WERI-Rb-1 (cell line): ENCODE measurements at places on chromosomes 1 and 21.

DNA sequence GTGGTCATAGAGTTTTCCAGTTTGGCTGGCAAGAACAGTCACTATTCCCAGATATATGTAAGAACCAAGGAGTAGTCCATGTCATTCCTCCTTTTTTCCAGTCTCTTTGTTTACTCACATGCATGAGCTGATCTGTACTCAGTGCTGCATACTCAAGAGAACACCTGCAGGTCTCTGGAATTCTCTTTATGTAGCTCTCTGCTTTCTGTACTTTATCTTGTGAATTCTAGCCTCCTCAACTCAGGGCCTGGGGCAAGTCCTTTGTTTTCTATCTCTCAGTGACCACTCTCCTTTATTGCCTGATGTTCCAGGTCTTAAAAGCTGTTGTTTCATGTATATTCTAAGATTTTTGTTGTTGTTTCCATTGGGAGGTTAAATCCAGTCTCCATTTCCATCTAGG lies 478.9 kb downstream of the DPYD start:
- no peak for DNase-seq

- no peak for DNase-seq
Observed at GRCh38 chr1:8367571-8368194, 49.8 kb downstream of the SLC45A1 start.

GRCh38 chr1:48916130-48917069 lies 139.7 kb upstream of the BEND5 start:
- peak; percentile 58 for DNase-seq

DNA sequence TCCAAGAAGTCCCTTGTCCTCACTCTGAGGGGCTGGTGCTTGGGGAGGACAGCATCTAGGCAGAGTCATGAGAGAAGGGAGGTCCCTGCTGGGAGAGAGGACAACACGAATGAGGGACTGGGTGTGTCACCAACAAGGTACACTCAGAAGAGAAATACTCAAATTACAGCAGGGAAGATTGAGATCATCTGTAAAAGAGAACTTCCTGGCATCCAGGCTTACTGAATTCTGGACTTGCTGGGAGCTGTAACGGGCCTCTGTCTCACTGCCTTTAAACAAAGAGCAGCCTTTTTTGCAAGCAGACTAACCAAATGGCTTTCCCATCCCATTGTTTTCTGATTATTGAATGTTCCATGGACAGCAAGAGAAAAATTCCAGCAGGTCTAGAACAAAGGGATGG lies 195.7 kb upstream of the RAB4A start:
- DNase-seq = no peak

GRCh38 chr1:227136210-227136820 lies 182.0 kb downstream of the CDC42BPA start:
- DNase-seq = no peak

- no peak for DNase-seq
Observed at GRCh38 chr1:3164671-3165070, 95.7 kb downstream of the PRDM16 start.

GRCh38 chr1:200317236-200317635 lies 92.6 kb downstream of the ZNF281 start:
- DNase-seq = no peak

- DNase-seq = no peak
Observed at GRCh38 chr1:182600036-182600713, 4.0 kb downstream of the RGS16 start.

DNA sequence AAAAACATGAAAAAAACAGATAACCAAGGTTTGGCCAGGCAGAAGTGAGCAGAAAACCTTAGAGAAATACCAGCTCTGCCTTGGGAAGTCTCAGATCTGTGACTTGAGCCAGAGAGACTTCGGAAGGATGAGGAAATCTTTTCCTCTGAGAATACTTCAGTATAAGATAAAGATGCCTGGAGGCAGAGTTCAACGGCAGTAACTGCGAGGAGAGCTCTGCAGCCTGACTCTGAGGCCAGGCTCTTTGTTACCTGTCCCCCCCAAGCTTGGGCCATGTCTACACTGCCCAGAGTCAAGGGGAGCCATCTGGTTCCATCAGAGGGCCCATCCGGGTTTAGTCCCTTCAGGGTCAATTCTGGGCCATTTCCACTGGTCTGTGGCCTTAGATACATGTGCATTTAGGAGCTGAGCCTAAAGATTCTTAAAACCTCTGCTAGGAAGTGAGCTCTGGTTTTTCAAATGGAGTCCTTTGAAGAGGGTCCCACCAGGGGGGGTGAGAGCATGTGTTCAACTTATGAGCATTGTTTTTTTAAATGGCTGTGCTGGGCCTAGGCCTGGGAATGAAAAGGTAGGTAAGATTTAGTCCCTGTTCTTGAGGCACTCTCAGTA lies 8.7 kb downstream of the KIRREL1 start:
- DNase-seq = no peak

DNA sequence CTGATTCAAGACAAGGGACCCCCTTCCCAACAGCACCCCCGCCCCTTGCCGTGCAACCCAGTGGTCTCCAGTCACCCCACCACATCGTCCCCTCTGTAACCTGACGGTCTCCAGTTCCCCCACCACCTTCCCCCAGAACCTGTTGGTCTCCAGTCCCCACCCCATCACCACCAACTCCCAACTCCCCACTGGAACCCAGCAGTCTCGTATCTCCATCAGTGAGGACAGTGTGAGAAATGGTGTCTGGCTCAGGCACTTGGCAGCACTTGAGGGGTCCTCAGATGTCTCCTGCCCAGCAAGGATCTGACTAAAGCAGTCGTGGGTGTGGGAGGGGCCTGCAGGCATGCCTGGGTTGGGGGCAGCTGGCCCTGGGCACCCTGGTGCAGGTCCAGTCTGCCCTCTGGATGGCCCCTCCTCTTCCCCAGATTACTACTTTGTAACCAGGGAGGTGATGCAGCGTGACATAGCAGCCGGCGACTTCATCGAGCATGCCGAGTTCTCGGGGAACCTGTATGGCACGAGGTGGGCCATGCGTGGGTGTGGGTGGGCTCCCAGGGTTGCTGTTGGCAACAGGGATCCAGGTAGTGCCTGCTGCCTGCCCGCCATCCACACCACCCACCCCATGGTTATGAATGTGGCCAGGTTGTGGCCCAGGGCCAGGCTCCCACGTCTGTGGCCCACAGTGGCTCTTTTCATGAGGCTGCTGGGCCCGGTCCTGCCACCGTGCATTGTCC lies 3.1 kb upstream of the GJC2 start:
- DNase-seq = no peak

GRCh38 chr1:186236921-186237320 lies 138.1 kb downstream of the TPR start:
- DNase-seq = no peak

- no peak for DNase-seq
Observed at GRCh38 chr1:154661110-154661509, 53.1 kb upstream of the ADAR start.

DNA sequence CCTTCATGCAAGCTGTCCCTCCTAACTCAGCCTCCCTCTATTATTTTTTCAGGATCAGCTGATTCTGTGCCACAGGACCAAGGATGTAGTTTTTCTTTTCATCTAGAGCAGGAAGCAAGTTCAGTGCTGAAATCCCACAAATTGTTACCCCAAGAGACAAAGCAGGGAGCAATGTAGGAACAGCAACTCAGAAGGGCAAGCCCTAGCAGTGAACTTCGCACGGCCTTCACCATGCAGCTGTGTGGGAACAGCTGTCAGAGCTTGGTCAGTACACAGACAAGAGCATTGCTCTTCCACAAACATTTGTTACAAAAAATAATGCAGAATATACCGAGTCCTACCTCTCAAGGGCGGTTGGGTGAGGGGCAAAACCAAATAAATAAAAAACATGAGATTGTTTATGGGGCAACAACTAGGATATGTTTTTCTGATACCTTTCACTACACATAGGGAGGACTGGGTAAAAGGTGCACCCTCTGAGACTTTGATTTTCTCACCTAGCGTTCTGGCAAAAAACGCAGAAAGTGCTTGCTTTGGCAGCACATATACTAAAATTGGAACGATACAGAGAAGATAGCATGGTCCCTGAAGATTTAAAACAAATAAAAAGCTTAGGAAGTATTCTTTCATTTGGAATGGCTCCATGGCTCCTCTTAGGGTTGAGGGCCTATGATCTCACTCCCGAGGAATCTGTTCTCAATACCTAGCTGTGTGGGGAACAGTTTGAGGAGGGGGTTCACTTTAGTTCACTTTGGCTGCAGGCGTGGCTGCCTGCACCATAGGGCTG lies 37.1 kb upstream of the ANGPTL7 start:
- no peak for DNase-seq

DNA sequence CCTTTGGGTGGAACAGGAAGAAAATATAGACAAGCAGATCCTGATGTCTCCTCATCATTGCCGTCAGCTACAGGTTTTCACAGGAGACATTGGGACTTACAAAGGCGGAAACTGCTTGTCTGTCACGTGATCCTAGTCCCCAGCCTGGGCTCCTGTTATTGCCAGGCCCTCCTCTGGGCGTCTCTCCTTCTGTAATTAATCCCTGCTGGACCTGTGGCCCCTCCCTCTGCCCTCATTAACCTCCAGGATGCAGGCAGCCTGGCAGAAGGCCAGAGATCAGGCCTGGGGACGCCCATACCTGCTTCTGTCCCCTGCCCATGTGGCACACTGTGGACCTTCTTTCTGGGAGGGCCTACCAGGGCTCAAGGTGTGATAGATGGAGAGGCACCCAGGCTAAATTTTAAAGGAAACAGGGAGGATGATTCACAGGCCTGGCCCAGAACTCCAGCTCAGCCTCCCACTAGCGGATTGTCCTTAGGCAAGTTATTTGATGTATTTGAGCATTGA lies 2.4 kb downstream of the S100A5 start:
- DNase-seq = peak; percentile 93

DNA sequence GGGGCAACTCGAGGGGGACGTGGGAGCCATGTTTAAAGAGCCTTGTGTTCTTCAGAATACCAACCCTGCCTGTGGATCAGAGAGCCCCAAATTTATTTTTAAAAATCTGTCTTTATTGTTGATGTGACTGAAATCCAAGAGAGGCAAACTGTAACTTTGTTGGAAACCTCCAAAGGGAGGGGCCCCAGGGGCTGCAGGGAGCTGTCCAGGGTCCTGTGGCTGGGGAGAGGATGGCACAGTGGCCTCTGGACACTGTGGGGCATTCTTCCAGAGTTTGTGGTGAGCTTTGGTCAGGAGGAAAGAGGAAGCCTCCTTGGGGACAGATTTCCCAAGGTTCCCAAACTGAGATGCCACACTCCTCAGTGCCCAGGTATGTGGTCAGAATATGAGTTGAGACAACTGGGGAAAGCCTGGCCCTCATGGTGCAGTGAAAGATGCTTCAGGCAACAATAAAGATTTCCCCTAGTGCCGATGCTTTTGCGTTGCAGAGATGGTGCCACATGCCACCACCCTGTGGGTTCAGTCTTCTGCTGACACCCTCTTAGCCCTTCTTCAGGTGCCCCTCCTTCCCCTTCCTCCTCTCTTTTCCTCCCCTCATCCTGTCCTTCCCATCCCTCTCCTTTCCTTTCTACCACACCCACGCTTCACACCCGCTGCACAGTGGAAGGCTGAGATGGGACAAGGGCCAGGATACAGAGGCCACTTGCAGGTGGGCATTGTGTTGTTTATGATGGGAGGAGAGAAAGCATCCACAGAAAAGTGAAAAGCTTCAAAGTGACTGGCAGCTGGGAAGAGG lies 122.1 kb downstream of the UCK2 start:
- no peak for DNase-seq

GRCh38 chr1:18245647-18246046 lies 138.0 kb downstream of the IGSF21 start:
- no peak for DNase-seq

- DNase-seq = no peak
Observed at GRCh38 chr1:236304682-236305081, 22.9 kb upstream of the ERO1B start.

- peak; percentile 60 for DNase-seq
Observed at GRCh38 chr1:93061895-93062792, 16.9 kb upstream of the MTF2 start.

- DNase-seq = peak; percentile 100
Observed at GRCh38 chr1:173867753-173868265, at the start of gene GAS5. TSS of gene GAS5 (minus strand) at chr1:173867989.

GRCh38 chr1:39800471-39800835 lies 11.8 kb upstream of the BMP8B start:
- DNase-seq = no peak

- peak; percentile 52 for DNase-seq
Observed at GRCh38 chr1:205317311-205317917, 4.1 kb downstream of the NUAK2 start.

GRCh38 chr1:22317231-22317919 lies 134.3 kb upstream of the ZBTB40 start:
- peak; percentile 61 for DNase-seq

GRCh38 chr1:118116909-118117308 lies 68.1 kb downstream of the SPAG17 start:
- DNase-seq = no peak

DNA sequence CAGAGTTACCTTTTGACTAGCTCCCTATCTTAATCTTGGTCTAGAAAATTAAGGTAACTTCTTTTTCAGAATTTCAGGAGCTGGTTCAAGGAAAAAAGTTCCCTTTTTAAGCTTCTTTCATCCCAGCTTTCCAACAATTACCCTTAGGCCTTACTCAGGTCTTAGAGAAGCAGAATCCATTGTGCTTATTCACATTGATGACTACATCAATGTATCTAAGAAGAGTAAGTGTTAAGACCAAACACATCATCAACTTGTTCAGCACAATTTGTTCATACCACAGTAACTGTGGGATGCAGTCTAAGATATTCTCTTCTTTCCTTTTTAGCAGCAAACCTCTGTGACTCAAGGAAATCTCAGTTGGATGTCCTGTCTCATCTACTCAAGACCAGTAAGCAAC lies 4.1 kb downstream of the MRPL9 start:
- no peak for DNase-seq

- peak; percentile 35 for DNase-seq
Observed at GRCh38 chr1:22741118-22741517, 30.5 kb downstream of the EPHB2 start.

GRCh38 chr1:154334079-154335024 lies 9.0 kb downstream of the ATP8B2 start:
- DNase-seq = no peak

DNA sequence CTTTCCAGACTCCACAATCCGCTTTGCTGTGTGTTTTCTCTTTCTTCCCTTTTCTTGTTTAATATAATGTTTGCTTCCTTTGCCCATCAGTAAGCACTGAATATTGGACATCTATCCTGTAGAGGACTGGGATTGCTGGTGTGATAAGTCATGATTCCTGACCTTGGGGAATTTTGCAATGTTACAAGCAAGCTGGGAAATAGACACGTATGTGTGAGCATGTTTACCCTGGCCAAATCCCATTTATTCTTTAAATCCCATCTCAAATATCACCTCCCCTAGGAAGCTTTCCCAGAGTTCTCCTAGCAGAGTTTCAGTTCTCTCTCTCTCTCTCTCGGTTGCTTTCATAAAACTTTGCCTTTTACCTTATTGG lies 155.3 kb downstream of the ROR1 start:
- no peak for DNase-seq

- DNase-seq = no peak
Observed at GRCh38 chr1:52876843-52877242, 34.3 kb downstream of the ZYG11A start.

- no peak for DNase-seq
Observed at GRCh38 chr1:116405241-116406135, 32.4 kb downstream of the ATP1A1 start.
